ENCODE measurements at places on chromosomes 6 and 20.

DNA sequence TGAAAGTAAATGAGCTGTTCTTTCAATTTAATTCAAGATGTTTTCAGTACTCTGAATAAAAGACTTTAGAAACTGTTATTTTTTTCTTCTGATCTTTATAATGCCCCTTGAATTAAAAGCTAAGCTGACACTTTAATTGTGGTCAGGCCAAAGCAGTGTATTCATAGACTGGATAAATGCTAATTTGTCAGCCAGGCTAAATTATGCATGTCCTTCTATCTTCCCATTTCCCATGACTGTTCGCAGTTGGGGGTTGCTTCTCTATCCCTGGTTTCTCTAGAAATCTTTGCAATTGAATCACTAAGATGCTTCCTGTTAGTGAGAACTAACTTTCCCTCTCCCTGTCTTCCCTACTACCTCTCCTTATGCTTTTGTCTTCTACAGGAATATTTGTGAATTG, 396.2 kb downstream of the RFPL4B start:
- DNase-seq: no peak

DNA sequence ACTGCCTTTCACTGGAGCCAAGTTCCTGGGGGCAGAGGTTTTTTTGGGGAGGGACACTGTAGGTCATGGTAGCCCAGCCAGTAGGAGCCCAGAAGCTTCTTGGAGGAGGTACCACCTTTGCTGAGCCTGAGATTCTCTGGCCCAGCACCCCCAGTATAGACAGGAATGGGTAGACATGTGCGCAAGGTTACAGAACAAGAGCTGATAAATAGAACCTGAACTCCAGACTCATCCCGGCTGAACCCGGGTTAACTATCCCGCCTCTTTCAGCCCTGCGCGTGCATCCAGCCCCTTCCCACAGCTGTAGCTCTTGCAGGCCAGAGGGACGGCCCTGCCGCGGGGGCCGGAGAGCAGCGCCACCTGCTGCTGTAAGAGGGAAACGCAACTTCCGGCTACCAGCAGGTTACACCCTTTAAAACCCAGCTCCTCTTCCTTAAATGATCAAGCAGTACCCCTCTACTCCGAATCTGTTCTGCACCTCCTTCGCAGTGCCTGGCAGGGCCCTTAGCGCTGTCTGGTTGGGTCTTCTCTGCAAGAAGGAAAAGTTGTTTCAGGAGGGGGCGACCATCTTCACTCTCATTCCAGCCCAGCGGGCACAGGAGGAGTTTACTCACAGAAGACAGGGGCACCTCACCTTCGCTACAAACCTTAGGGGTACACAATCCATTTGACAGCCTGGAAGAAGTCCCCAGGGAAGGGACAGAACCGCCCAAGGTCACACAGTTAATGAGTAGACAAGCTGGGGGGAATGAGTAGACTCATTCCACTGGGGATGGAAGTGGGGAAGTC, 7.5 kb downstream of the SRXN1 start:
- DNase-seq: peak; percentile 39

DNA sequence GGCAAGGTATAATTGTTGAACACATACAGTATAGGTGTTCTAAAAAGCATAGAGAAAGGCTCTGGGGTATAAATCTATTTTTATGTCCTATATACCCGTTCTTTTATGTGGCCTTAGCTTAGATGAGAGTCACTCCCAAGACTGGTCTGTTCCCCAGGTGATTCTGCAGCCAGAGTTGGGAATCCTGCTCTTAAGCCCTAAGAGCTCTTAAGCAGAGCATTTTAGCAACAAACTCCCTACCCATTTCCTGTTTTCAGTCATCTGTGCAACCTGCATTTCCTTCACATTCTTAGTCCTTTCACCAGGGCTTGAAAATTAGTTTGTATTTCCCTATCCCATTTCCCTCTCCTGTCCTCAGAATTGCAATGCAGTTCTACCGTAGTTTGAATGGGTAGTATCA, 166.1 kb downstream of the HS3ST5 start:
- DNase-seq: no peak

DNA sequence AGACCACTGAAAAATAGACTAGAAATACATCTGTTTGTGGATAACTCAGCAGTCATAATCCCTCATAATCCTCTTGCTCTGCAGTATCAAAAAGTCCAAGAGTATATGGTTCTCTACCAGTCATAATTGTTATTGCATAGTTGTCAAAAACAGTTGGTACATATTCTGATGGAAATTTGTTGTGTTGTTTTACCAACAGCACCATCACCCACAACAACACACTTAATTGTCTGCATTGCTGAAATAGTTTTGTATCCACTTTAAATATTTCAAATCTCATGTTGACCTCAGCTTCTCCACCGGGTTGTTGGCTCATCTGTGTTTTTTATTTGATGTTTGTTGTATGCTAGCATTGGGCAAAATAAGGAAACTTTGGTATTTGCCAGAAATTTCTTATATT, 39.4 kb downstream of the ITCH start:
- DNase-seq: no peak

- DNase-seq: no peak
These were observed 10.3 kb upstream of the BLCAP start for GRCh38 chr20:37538003-37538402.

- no peak for DNase-seq
These were observed 1276.8 kb upstream of the ADGRB3 start for GRCh38 chr6:67358241-67358640.

DNA sequence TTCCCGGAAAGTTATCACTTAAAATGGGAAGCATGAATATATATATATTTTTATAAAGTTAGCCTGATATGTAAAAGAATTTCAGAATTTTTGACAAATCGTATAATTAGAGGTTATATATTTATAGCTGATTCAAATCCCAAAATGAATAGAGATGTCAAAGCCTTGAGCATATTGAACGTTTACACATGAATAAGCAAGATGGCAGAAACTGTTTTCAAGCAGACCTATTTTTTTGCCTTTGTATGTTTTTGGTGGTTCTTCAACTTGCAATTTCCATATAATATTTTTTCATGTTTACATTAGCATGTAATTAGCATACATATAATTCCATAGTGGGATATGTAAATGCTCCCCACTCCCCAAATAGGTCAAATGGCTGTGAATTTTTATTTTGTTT, 189.9 kb downstream of the PRL start:
- DNase-seq: no peak

GRCh38 chr6:53027131-53027718, 32.1 kb upstream of the GSTA4 start:
- DNase-seq: no peak

GRCh38 chr6:166650824-166651807, 24.1 kb upstream of the RPS6KA2 start:
- no peak for DNase-seq
